Mesendoderm (in vitro differentiated cells): ENCODE measurements at places on chromosomes 11 and 22.
A peak's percentile ranks its signal among the peaks of the same experiment; 100 is the strongest.

DNA sequence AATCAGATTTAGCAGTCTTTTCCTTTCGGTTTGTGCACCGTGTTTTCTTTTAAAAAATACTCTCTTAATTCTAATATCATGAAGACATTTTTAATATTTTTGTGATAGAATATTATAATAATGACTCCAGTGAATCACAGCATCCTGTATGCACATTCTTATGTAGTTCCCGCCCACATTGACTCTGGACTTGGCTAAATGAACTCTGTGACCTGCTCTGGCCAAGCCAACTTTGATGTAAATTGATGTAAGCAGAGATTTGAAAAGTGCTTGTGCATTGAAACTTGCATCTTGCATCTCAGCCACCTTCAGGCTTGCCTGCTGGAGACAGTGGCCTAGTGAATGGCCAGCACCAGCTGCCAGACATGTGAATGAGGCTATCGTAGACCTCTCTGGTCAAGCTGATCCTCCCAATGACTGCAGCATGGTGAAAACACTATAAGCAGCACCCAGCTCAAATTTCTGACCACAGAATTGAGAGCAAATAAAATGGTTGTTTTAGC lies 29.2 kb upstream of the PGM2L1 start:
- DNase-seq = no peak

GRCh38 chr11:113457784-113458183 lies 17.4 kb downstream of the DRD2 start:
- peak; percentile 52 for DNase-seq

- no peak for DNase-seq
Measured at GRCh38 chr11:1030556-1030955, 6.0 kb downstream of the MUC6 start.

DNA sequence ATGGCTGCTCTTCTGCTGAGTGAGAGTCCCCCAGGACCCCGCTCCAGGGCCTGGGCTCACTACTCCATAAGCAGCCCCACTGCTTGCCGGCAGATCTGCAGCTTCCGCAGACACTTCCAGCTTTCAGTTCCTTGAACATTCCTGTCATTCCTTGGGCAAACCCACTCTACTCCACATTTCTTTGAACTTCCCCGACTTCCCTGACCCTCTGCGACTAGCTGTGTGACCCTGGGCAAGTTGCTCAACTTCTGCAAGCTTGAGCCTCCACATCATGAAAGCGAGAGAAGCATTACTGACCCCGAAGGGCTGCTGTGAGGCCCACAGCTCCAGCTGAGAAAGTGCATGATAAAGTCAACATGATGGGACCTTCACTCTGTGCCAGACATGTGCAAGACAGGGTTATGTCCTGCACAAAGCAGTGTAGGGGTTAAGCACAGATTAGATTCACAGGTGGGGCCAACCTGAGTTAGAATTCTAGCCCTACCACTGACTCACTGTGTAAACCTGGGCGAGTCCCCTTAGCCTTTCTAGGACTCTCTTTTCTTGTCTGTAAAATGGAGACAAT lies 51.8 kb downstream of the THAP12 start:
- DNase-seq = peak; percentile 92

DNA sequence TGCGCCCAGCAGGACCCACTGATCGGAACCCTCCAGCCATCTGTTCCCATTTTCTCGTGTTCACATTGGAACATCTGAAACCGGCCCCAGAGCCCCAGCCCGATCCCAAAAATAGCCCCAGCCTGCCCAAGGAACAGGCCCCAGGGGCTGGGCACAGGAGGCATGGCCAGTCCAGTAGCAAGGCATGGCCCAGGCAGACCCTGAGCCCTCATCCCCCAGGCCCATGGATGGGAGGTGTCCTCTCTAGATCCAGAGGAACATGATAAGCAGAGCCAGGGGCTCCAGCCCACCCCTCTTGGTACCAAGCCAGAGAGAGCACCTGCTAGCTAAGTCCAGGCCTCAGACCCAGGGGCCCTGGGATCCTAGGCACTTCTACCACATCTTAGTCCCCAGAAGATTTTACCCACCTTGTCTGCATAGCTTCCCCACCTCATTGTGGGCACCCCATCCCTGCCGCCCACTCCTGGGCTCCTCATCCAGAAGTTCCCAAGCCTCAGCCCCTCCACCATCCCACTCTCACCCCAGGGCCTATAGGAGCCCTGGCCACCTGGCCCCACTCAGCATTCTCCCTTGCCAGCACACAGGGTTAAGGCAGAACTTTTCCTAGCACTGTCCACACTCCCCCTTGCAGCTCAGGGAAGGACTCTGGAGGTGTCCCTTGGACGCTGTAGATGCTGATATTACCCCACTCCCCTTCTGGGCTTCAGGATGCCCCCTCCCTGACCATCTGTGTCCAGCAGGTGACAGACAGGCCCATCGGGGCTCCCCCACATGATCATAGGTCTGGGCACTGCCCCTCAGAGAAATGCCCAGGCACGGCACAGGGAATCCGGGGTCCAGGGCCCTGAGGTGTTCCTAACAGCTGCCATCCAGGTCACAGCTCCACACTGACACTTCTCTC lies 9.5 kb downstream of the BCL9L start:
- DNase-seq = no peak

- DNase-seq = no peak
Measured at GRCh38 chr11:37595845-37596244, 997.8 kb upstream of the RAG2 start.

DNA sequence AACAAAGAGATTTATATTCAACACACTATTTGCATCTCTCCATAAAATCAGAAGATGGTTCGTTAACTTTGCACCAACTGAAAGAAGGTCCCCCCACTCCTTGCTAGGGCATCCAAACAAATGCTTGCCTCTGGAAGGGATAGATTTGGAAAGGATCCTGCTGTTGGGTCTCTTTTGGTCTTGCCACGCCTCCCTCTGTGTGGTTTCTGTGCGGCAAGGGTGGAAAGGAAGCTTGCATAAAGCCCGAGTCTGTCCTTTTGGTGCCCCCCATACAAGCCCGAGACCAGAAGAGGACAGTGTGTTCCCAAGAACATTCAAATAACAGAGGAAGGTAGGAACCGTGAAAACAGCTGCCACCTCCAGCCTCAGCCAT lies 15.1 kb downstream of the SCGB1A1 start:
- DNase-seq = no peak

DNA sequence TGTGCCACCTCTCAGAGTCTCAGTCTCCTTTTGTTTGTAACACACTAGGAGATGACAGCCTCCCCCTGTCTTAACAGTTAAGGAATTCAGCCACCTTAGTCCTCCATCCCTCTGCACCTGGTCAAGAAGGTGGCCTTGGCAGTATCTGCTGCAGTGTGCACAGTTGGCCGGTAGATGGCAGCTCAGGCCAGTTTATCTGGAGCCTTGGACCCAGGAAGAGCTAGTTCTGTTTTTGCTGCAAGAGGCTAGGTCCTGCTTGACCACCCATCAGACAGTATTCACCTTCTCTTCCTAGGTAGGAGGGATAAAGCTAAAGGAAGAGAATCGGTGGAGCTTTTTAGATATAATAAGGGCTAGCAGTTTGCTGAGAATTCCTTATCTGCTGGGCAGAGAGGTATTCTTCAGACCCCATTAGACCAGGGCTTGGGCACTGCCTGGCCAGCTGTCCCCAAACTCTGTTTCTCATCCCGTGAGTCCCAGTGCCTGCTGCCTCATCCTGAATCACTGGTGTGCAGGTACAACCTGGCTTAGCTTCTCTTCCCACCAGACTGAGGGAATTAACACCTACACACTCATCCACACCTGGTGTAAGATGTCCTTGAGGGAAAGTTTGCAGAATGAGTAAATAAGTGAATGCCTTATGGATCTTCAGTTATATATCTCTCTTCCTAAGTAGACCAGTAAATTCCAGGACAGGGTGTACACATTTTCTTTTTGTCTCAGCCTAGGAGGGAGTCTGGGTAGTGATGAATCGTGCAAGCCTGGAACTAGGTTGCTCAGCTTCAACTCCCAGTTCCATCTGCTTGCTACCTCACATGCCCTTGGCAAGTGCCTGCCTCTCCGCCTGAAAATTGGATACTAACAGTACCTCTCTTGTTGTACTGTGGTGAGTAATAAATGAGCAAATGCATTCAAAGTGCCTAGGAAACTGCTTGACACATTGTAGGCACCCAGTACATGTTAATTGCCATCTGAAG lies 70.8 kb upstream of the NARS2 start:
- DNase-seq = peak; percentile 81

DNA sequence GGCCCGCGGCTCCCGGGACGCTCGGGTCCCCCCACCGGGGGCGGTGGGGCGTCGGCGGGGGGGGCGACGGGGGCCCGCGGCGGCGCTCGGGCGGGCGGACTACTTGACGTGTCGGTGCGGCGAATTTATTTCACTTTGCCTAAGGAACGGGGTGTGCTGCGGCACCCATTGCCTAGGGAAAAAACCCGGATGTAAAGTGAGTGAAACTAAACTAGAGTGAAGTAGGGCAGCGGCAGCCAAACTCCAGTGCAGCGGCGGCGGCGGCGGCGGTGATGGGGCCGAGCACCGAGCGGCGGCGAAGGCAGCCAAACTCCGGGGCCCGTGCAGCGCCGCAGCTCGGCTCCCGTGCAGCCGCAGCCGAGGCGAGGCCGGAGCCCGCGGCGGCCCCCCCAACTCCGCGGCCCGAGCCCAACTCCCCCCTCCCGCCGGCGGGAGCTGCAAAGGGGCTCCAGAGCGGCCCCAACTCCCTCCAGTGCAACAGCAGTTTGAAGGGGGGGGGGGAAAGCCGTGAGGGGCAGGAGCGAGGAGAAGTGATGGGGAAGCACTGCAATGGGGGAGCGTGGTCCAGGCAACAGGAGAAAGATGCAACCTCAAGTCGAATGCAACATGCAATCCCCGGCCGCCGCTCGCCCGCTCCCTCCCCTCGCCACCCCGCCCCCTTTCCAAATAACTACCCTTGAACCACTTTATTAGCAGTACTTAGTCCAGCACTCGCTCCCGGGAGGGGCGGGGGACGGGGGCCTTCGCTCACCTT lies 647 bp upstream of the PHF21A start:
- peak; percentile 93 for DNase-seq

GRCh38 chr11:16889905-16890304 lies 124.3 kb downstream of the PLEKHA7 start:
- DNase-seq = no peak

GRCh38 chr11:125061281-125061680 lies 1.8 kb upstream of the SLC37A2 start:
- no peak for DNase-seq

DNA sequence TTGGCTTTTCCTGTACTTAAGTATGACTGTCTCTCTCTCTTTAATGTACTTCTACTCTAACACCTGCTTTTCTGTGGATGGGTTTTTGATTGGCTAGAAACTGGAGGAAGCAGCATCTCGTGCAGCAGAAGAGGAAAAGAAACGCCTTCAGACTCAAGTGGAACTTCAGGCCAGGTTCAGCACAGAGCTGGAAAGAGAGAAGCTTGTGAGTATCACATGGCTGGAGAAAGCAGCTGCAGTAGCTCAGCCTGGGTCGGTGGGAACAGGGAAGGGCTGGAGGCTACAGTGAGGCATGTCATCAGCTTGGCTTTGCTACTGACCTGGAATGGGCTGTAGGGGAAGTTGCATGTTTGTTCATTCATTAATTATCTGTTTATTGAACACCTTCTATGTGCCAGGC lies 74.2 kb downstream of the SWAP70 start:
- no peak for DNase-seq

GRCh38 chr22:36384766-36385481 lies 2.8 kb downstream of the MYH9 start:
- peak; percentile 73 for DNase-seq

GRCh38 chr11:126945319-126945718 lies 55.3 kb downstream of the KIRREL3 start:
- peak; percentile 33 for DNase-seq

- no peak for DNase-seq
Measured at GRCh38 chr11:80297858-80298632, 857.2 kb upstream of the TENM4 start.

DNA sequence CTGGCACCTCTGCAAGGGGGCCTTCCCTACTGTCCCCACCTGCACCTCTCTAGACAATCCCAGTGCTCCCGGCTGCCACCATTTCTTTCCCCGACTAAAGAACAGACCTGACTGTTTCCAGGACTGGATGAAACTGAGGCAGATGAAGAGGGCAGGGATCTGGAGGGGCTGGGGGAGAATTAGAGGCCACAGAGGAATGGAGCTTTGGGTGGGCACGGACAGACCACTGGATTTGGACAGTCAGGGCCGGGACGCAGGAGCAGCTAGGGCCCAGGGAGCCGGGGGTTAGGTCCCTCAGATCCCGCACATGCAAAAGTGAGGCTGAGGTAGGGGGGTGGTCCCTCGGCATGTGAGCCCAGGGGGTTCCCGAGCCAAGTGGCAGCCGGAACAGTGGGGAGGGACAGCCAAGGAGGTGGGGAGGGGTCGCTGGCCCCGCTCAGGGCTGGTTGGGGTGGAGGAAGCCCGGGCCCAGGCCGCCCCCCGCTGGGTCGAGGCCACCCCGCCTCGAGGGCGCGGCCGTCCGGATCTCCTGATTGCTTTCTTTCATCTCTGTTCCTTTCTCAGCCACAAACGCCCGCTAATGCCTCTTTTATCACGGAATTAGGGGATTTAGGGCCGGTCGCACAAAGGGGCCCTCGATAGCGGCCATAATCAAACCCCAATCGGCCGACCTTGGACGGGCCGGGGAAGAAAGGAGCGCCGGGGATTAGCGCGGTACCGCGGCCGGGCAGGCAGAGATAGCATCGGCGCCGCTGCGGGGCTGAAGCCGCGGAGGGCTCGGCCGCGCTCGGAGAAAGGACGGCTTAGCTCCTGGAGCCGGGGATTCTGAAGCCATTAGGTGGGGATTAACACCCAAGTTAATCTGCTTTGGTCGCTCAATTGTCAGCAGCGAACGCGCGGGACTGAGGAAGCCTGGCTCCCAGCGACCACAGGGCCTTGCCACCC lies 9.3 kb downstream of the SLC25A1 start:
- peak; percentile 51 for DNase-seq

GRCh38 chr11:23574149-23574548 lies 713.9 kb upstream of the CCDC179 start:
- no peak for DNase-seq

- DNase-seq = no peak
Measured at GRCh38 chr11:86187027-86187426, 57.5 kb upstream of the EED start.

- no peak for DNase-seq
Measured at GRCh38 chr11:72739240-72740059, 12.8 kb downstream of the ARAP1 start.

- peak; percentile 57 for DNase-seq
Measured at GRCh38 chr22:37425800-37426705, 1.2 kb downstream of the ELFN2 start.

- peak; percentile 86 for DNase-seq
Measured at GRCh38 chr11:1863352-1864216, 10.7 kb downstream of the LSP1 start.

- DNase-seq = peak; percentile 55
Measured at GRCh38 chr11:115919341-115920091, 415.3 kb upstream of the CADM1 start.

DNA sequence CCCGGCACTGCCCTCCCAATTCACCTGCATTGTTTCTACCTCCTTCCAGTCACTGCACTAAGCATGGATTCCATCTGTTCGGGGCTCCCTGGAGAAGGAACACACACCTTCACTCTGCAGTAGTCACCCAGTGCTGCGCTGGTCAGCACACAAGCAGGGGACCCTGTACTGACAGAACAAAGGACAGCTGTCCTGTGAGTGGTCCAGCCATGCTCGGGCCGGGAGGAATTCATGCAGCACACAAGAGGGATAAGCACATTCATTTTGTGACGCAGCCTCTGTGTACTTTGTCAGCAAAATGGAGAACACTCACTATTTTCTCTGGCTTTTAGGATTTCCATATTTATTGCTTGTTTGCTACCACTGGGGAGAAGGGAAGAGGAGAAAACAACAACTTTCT lies 167.3 kb downstream of the NTM start:
- DNase-seq = no peak

GRCh38 chr22:46347646-46348045 lies 12.1 kb downstream of the TRMU start:
- no peak for DNase-seq

GRCh38 chr11:118834427-118835028 lies 43.6 kb upstream of the DDX6 start:
- DNase-seq = no peak
